ENCODE measurements at places on chromosomes 7 and 10. TPM values are rescaled to one million over a fixed set of nuclear protein-coding genes. Genes with fewer than 3 reads are reported as not detected.
A peak's percentile ranks its signal among the peaks of the same experiment; 100 is the strongest.

ELFN1 gene
- 1.6 TPM for total RNA-seq

SCIN gene
- 3.9 TPM for total RNA-seq

C10orf53 gene
- total RNA-seq: not detected

SLC18A3 gene
- under 0.01 TPM for total RNA-seq

GPR141 gene
- 0.32 TPM for total RNA-seq

FGFBP3 gene
- total RNA-seq: 0.97 TPM

FAM25A gene
- total RNA-seq: not detected

SFRP5 gene
- total RNA-seq: not detected

ADCY1 gene
- total RNA-seq: 0.32 TPM

PRSS37 gene
- not detected for total RNA-seq

RBP3 gene
- not detected for total RNA-seq

GRCh38 chr7:26387731-26388130, 96.1 kb downstream of the SNX10 start:
- no peak for DNase-seq

- no peak for DNase-seq
Observed at GRCh38 chr10:77679217-77679616, 41.6 kb upstream of the KCNMA1 start.

GRCh38 chr7:99383791-99384370, 9.4 kb downstream of the ARPC1B start:
- no peak for DNase-seq

GRCh38 chr10:61000769-61001730, 57.1 kb upstream of the RHOBTB1 start:
- no peak for DNase-seq

DNA sequence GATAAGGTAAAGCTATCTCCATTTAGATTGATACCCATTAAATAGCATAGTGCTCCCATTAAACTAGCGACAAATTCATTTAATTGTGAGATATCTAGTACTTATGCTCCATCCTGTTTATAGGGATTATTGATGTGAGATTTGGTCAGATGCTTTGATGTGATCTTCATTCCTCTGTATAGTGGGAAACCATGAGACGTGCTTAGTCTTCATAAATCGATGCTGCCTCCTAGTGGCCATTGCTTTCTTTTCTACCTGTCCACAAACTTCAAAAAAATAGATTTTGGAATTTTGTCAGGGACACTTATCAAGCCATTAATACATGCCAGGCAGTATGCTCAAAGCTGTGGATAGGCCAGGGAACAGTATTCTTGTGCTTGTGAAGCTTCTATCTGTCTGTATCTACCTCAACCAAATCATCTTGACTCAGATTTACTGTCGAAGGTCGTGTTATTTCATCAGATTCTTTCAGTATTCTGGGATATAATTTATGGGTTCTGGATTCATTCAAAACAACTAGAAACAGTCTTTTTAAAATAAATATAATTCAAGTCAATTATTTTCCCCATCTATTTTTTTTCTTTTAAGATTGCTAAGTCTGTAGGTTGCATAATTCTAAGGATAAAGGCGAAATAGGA, 12.0 kb downstream of the LSM8 start:
- DNase-seq: peak; percentile 70

DNA sequence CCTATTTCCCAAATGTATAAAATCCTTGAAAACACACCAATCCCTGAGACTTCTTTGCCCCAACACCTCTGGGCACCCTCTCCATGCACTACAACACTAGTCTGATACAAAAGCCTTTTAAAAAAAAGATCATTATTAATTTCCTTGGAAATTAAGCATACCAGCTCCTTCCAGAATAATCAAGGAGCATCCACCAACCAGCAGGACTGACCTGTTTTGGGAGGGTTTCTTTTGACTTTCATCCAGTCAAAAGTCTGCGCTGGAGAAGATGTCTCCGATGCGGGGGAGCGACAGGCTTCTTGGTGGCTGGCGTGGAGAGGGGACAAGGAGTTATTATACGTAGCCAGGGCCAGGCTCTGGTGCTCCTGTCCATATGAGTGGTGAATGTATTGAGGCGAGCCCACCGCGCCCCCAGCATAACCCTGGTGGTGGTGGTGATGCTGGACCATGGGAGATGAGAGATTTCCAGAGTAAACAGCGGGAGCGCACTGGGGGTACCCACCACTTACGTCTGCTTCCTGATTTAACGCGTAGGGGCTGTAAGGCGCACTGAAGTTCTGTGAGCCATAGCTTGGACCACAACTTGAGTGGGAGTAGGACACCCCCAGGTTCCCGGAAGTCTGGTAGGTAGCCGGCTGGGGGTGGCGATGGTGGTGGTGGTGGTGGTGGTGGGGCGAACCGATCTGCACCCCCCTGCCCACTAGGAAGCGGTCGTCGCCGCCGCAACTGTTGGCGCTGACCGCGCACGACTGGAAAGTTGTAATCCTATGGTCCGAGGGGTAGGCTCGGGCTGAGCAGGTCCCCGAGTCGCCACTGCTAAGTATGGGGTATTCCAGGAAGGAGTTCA, 527 bp downstream of the HOXA1 start:
- DNase-seq: no peak

DNA sequence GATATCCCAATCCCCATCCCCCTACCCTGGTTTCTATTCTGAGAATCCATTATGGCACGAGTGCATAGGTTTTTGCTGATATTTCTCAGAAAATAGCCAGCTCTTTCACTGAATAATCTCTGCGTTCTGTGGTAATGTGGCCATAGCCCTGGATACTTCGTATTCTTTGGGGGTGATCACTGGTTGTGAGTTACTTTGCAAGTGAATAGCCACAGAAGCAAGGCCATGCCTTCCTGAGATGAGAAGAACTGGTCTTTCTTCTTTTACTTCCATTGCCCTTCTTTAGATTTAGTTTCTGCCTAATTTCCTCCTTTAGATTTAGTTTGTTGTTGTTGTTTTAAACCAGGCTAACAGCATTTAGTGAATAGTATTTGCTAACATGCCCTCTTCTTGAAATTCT, 323.4 kb downstream of the CDC14C start:
- DNase-seq: no peak

- peak; percentile 50 for DNase-seq
Observed at GRCh38 chr7:50477640-50478039, 27.5 kb upstream of the FIGNL1 start.

GRCh38 chr7:4725014-4725849, 43.1 kb downstream of the FOXK1 start:
- DNase-seq: peak; percentile 94

GRCh38 chr7:1963575-1963974, 269.2 kb downstream of the MAD1L1 start:
- no peak for DNase-seq

DNA sequence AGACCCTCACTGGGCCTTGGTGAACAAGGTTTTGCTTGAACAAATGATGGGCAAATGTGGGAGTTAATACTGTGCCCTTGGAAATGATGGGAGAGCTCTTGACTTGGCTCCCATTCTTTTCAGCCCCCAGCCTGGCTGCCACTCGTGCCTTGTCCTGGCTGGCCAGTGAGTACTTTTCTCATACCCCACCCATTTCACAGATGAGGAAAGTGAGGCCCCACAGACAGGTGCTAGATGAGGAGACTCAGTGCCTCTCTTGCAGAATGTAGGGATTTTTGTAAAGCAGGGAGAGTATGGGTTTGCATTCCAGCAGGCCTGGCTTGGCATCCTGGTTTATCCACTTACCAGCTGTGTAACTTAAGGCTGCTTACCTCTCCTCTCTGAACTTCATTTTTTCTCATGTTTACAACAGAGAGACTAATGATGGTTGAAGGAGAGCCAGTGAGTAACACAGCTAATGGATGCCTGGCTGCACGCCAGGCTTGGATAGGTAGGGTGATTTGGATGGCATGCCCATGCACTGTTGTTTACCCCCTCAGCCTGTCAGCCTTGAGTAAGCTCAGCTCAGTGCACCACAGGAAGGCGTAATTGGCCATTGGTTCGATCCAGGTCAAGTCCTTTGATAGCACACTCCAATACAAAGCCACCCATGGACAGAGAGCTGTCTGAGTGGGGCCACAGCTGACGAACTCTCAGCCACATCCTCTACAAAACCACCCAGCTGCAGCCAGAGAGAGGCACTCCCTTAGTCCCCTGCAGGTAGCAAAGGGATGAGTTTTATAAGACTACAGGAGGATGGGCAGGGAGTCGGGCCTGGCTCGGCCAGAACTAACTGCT, 436.8 kb downstream of the RPS24 start:
- DNase-seq: no peak

DNA sequence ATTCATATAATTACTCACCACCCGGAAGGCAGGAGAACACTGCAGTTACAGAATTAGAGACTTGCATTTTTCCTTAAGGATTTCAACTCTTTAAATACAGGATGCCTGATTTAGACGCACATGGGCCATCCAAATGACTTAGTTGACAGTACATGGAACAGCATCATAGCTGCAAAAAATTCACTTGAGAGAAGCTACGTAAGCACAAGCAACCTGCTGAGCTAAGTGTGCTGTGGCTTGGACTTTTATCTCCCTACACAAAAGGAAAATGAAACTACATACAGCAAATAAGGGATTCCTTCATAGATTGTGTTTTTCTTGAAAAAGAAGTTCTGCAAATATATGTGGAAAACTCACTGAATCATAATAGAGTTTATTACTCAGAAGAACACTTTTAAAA, 152.6 kb downstream of the POU6F2 start:
- DNase-seq: no peak

DNA sequence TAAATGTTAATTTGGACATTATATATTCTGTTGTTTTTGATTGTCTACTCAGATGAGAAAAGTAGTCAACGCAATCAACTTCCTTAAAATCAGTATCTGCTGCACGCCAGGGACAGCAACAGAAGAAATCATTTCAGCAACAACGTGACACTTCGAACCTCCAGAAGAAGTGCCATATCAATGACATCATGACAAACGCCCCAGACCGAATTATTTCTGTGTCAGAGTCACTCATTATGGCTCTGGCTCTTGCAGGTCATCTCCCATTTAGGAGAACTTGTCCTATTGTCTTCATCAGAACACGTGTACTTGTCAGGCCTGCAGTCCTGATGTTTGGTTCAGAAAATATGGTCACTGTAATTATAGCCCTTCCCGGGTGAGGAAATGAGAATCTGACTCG, 276.3 kb downstream of the ADARB2 start:
- no peak for DNase-seq
